ENCODE measurements at places on chromosomes 3 and 15.
A peak's percentile ranks its signal among the peaks of the same experiment; 100 is the strongest.

DNA sequence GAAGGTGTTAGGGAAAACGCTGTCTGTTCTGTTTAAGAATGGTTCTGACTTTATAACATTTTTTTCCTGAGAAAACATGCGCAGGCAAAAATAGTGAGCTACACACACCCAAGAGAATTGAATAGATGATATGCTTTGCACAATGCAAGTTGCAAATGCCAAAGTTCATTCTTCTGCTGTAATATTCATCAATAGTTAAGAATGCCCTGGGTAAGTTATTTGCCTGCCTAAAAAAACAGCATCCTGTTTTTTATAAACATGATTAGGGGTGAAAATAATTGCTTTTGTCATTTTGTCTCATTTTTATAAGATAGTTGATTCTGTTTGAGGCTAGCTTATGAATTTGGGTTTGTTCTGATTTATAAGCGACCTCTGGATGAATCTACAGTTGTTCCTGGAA lies 99.4 kb downstream of the DTWD1 start:
- DNase-seq, result no peak

DNA sequence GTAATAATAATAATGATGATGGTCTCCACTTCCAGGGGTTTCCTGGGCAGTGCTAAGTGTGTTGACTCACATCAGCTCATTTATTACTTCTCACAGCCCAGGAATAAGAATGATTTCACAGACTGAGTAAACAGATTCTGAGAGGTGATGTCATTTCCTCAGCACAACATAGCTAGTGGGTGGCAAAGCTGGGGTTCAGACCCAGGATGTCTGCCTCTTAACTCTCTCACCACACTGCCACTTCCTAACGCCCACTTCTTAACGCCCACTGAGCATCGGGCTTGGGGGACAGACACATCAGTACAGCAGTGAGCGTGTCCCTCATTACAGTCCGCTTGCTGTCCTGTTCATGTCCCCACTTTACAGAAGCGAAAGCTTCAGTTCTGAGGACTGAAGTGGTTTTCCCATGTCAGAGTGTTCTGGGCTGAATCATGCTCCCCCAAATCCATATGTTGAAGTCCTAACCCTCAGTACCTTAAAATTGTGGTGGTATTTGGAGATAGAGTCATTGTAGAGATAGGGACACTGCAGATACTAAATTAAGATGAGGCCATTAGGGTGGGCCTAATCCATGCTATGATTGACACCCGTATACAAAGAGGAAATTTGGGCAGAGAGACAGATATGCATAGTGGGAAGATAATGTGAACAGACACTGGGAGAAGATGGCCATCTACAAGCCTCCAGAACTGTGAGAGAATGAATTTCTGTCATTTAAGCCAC lies 68.0 kb downstream of the ATP2B2 start:
- DNase-seq, result no peak

- no peak for DNase-seq
Measured at GRCh38 chr15:38672273-38672672, 107.7 kb upstream of the RASGRP1 start.

- DNase-seq, result no peak
Measured at GRCh38 chr3:134638385-134639030, 12.3 kb downstream of the KY start.

GRCh38 chr15:77650265-77650664 lies 17.6 kb upstream of the LINGO1 start:
- DNase-seq, result peak; percentile 32

GRCh38 chr3:18679238-18679637 lies 254.1 kb upstream of the SATB1 start:
- DNase-seq, result no peak

DNA sequence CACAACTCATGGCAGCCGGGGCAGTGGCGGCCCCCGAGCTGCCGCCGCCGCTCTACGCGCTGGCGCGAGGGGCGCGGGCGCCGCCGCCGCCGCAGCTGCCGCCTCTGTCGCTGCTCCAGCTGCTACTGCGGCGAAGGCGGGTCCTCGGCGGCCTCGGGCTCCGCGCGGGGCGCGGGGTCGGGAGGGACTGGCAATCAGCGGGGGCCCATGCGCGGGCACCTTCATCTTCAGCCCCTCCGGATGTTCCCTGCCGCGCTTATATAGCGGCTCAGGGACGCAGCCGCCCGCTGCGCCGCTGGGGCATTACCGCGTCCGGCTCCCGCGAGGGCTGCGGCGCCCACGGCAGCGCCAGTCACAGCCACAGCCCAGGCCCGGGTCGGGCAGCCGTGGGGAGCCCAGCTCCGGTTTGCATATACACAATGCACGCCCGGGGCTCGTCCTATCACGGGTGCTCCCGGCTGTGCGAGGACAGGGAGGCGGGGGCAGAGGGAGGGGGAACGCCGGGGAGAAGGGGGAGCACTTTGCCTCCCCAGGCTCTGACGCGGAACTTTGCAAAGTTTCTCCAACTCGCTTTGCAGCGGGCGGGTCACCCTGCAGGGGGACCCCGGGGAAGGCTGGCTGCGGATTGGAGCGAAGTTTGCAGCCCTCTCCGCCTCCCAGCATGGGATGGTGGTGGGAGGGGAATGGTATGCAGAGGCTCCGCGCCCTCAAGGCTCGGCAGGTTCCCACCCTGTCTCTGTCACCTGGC lies at the start of gene VGLL3:
Gene VGLL3, minus strand, starts transcription at position 416 of the 748 bp plus-strand sequence. Its CDS starts 406 bp downstream, at position 10.
- peak; percentile 46 for DNase-seq

GRCh38 chr3:184037816-184038215 lies 6.3 kb downstream of the HTR3D start:
- DNase-seq, result no peak

- DNase-seq, result no peak
Measured at GRCh38 chr3:136842294-136842693, 19.7 kb upstream of the NCK1 start.

DNA sequence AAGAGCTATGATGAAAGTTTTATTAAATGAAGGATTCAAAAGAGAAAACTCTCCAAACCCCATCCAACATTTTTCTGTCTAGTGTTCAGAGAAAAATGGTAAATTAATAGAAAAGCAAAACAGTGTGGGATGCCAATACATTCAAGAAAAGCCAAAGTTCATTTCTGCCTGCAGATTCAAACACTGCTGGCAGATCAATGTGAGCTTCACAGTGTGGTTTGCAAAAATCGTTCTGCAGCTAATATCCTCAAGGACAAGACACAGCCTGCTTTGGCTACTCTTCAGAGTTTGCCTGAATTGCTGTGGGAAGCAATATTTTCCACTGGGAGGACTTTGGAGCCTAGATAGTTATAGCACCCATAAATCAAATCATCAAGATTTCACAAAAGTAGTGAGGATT lies 619.9 kb upstream of the SUCLG2 start:
- DNase-seq, result no peak

GRCh38 chr15:66757521-66757920 lies 55.5 kb downstream of the SMAD6 start:
- DNase-seq, result no peak

Data from HTR-8/SVneo (cell line).